ENCODE measurements at places on chromosomes 7 and 10.

GRCh38 chr7:132569884-132570614, 6.2 kb downstream of the PLXNA4 start:
- no peak for DNase-seq

DNA sequence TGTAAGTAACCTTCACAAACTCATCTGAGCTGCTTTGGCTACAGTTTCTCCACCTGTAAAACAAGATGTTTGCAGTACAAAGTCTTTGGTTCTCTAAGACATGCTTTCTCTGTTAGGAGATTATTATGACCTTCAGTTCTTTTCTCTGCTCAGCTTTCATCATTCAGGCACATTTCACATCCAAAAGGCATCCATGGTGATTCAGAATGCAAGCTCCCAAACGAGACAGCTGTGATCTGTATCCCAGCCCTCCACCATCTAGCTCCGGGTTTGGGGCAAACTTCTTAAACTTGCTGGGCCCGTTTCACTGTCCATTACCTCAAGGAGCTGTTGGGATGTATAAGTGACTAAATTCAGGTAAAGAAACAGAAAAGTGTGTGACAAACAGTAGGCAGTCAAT, 95.8 kb upstream of the COL1A2 start:
- peak; percentile 68 for DNase-seq

GRCh38 chr7:66630531-66630930, 1.9 kb downstream of the KCTD7 start:
- no peak for DNase-seq

DNA sequence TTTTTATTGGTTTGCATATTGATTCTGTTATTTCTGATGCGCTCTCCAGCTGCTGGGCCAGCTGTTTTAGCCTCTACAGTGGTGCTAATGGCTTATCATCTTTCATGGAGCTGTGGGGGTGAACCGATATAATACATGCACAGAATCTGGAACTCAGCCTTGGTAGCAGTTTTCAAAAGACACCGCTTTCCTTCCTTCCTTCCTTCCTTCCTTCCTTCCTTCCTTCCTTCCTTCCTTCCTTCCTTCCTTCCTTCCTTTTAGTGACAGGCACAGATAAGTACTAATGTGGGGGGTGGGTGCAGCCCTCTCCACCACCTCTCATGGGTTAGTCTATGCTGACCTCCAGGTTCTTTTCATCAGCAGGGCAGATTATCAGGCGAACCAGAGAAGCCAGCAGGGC, 31.9 kb upstream of the C10orf53 start:
- no peak for DNase-seq

DNA sequence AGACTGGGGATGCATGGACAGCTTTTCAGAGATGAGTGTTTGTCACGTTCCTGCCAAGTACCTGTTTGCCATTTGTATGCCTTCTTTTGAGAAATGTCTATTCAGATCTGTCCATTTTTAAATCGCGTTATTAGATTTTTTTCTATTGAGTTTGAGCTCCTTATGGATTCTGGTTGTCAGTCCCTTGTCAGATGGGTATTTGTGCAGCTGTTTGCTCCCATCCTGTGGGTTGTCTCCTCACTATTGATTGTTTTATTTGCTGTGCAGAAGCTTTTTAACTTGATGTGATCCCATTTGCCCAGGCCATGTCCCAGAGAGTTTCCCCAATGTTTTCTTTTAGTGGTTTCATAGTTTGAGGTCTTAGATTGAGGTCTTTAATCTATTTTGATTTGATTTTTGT, 5.5 kb upstream of the PRKAR1B start:
- no peak for DNase-seq

GRCh38 chr10:13942035-13942434, 355.3 kb downstream of the PRPF18 start:
- DNase-seq: no peak

GRCh38 chr10:19651549-19651948, 164.7 kb upstream of the PLXDC2 start:
- peak; percentile 87 for DNase-seq

DNA sequence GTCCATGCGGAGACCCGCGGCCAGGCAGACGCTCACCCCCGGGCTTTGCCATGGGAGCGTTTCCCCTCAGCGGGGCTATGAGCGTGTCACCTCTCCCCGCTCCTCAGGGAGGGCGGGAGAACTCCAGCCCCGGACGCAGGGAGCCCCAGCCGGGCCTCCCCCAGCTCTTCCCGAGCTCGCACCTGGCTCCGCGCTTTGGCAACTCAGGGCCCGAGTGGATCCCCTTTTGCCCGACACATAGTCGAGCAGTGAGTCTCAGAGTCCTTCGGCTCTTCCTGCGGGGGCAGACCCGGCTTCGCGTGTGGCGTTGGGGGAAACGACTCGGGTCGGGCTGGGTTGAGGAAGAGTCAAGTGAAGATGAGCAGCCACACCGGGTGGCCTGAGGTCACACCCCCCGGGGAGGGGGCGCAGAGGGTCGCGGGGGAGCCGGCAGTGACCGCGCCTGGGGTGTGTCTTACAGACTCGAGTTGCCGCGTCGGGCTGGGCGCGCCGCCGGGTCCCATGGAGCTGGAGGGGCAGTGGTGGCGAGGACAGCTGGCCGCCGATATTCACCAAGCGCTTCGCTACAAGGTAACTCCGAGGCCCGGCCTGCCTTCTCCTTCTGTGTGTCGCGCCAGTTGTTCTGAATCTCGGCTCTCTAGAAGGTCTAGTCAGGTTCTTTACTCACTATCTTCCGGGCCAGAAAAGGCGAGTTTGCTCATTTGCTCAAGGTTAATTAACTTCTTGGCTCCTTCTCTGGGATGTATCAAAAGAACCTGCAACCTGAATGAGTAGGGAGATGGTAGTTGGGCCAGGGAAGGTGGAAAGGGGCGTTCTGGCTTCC, 721 bp downstream of the CCNJ start:
- DNase-seq: no peak

- DNase-seq: no peak
Observed at GRCh38 chr10:3261921-3262320, 89.3 kb upstream of the PITRM1 start.

DNA sequence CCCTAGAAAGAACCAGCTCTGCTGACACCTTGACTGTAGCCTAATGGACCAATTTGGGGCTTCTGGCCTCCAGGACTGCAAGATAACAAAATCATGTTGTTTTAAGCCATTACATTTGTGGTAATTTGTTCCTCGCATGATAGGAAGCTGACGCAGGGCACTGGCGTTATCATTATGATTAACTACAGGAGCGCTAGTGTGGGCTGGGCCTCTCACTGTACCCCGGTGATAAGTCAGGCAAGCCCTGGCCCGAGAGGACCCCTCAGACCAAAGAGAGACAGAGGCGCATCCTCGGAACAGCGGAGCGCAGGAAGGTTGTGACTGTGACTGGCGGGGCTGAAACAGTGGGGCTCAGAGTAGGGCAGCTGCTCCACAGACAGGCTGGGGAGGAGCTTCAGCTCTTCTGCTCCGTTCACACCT, 150.3 kb upstream of the CHST15 start:
- no peak for DNase-seq

DNA sequence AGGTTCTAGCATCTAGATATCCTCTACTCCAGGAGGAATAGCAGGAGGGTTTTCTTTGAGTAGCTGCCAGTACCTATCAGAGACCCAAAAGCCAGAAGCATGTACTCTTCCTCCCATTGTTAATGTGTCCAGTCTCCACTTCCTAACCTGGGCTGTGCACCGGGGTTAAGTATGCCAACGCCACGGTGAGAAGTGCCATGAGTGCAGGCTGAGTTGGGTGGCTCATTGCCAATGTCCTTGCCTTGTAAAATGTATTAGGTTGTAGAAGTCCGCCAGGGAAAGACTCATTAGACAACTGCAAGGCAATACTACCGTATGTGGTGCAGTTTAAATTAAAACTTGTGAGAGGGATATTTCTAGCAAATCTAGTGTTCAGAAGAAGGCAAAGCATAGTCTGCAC, 55.0 kb upstream of the PRR15 start:
- no peak for DNase-seq

DNA sequence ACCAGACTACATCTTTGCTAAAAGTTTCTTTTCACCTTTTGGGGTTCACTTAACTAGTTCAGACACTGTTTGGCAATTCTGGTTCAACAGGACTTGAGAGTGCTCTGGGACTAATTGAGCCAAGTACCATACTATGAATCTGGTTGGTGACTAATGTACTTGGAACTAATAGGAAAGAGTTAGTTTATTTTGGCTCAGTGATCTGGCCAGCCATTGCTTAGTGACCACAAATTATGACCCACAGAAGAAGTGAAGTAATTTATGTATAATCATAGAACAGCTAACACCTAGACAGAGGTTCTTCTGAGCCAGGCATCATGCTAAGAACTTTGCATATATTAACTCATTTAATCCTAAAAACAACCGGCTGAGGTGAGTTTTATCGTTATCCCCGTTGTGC, 126.5 kb upstream of the JCAD start:
- DNase-seq: peak; percentile 51

- no peak for DNase-seq
Observed at GRCh38 chr10:132942101-132943057, at the start of gene CFAP46. TSS of gene CFAP46 (minus strand) at chr10:132942570. CDS start at chr10:132942484, 86 bp downstream.

DNA sequence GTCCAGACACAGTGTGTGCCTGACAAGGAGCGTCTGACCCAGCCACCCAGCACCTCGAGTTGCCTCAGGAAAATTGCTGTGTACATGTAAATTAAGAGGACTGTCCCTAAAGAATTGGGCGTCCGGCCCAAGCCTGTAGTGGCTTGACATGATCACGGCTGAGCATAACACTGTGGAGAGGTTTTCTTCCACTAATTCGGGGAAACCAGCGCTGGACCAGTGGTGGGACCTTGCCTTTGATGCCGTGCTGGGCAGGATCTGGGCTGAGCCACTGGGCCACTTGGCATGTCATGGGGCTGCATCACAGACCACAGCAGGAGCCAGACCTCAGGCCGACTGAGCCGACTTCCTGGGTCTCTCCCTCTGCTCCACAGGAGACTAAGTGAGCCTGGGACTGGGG, 282.5 kb downstream of the GLRX3 start:
- no peak for DNase-seq

DNA sequence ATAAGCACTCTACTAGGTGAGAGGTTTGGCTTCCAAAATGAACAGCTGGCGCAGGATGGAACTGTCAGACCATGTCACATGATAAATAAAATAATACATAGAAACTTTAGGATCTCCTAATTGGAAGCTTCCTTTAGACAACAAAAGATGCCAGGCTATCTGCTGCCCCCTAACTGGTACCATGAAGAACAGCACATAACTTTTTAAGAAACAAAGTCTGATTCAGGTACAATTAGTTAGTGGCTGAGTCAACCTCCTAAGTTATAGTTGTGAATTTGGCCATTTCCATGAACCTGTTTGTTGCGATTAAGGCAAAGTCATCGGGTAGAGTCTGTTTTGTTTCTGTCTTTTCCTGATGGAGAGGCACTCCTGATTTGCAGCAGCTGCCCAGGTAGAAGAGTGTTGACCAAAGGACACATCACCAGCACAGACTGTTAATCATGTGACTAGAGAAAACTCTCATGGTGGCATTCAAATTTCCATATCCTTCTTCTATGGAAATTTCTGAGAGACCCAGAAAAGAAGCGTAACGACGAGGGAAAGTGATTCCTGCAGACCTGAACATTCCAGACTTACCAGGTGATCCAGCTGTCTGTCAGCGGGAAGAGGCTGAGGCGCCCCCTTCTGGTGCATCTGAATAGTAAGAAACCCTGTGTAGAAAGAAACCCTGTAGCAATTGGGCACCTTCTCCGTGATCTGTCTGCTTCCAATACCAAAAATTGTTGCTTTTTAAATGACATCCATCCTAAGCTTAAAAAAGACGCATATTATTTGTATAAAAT, 8.6 kb upstream of the INHBA start:
- no peak for DNase-seq

DNA sequence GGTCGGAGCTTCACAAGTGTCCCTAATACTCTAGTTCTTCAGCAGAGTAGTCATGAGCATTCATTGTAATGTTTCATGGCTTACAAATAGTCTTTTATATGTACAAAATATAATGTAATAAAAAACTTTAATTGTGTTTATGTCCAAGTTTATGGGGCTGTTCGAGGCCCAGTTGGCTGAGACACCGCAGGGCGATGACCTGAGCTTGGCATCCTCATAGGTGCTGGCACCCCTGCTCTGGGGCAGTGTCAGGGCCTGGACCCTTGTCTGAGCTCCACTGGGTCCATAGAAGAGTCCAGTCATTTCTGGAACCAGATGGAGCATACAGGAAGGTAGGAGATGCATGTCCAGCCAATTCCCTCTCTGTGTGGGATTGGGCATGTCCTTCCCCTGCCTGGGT, 12.9 kb upstream of the ZMIZ1 start:
- DNase-seq: no peak

DNA sequence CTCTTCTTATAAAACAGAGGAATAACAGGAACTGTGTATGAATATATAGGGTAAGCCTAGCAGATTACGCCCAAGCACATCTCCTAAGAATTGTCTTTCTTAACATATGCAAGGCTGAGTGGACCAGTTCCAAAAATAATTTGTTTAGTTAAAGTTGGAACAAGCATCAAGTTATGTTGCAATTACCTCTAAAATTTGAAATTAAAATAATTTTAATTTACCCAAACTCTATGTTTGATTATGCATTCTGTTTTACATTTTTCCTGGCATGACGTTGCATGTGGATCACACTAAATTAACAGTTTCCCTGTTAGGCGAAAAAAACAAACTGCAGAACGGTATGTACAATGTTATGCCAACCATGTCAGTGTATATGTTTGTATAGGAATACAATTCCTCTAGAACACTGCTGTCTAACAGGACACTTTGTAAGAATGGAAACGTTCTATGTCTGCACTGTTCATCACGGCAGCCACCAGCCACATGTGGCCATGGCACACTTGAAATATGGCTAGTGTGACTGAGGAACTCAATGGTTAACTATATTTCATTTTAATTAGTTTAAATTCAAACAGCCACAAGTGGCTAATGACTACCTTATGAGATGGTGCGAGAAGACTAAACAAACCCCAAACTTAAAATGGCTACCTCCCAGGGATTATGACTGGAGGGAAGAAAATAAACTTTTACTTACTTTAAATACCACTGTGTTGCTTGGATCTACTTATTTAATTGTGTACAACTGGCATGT, 281.1 kb upstream of the KLF14 start:
- no peak for DNase-seq

DNA sequence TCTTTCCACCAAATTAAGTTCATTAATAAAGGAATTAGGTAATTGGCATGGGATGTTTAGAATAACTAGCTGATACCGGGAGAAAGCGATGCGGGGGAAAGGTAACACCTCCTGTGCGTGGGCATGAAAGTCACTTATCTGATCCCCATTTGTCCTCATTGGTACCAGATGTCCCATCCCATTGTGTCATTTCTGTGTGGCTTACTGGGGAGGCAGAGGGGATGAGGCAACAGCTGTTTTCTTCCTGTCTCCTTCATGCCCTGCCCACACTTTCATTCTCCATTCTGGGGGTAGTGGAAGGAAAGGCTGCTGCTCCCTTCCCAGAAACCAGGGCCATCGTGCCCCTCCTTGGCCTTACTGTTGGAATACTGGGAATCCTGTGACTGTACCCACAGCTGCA, 27.1 kb downstream of the EEPD1 start:
- no peak for DNase-seq

DNA sequence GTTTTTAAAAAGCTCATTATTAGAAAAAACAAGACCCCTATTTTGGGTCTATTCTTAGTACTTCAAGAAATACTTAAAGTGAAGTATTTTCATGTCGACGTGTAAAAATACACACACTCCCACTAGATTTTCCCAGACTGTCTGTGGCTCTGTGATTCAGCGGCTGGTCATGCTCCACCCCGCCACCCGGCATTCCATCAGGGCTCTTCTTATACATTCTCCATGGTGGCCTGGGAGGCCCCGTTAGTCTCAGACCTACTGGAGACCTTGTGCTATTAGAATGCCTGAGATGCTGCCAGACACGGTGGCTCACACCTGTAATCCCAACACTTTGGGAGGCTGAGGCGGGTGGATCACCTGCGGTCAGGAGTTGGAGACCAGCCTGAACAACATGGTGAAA, 13.1 kb downstream of the TECPR1 start:
- no peak for DNase-seq

- DNase-seq: no peak
Observed at GRCh38 chr7:110544194-110544593, 546.7 kb upstream of the LRRN3 start.

Measured in AG04450 (cell line).